ENCODE measurements at places on chromosomes 6 and 20.

- DNase-seq: peak; percentile 82
Observed at GRCh38 chr6:35415065-35415891, 36.9 kb upstream of the FANCE start.

DNA sequence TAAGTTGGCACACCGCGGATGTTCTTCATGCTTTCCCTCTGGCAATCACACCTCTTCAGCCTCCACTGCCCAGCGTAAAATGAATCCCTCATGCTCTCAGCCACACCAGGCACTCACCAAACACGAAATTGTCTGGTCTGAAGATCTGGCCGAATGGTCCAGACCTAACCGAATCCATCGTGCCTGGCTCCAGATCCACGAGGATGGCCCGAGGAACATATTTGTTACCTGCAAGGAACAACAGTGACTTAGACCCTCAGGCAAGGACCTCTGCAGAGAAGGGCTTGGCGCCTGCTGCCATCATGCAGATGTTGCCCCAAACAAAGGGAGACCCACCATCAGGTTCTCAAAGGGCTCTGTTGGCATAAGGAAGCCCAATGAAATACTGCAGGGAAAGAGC, 1.4 kb downstream of the TUBB2B start:
- DNase-seq: no peak

DNA sequence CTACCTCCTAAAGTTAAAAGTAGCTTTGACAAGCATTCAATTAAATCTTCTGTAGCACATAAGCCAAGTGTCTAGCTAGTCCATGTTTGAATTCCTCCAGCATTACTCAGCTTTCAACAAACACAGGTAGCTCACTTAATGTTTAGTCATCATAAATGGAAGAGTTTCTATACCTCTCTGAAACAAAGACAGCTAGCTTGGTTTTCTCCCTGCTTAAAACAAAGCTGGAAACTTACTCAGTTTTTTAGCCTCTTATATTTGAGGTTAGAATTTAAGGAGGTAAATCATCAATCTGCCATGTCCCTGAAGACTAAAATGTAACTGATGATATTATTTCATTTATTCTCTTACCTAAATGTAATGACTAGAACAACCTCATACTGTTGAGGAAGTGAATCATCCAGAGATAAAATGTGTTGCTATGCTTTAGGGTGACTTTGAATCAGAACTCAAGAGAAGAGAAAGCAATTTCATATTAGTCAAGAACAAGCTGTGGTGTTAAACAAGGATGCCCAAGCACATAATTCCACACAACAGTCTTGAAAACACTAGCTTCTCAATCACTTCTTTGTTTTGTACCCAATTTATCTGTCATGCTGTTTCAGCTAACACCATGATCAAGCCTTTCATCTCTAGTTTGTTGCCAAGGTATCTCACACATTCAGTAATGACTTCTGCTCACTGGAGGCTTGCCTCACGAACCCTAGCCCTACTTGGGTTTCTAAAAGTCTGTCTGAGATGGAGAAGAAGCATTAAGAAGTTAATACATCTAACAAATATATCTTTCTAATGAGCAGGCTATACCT, 251.9 kb downstream of the EPM2A start:
- DNase-seq: no peak

GRCh38 chr6:129628101-129628815, 81.7 kb downstream of the ARHGAP18 start:
- DNase-seq: no peak

GRCh38 chr20:51616060-51616459, 73.5 kb upstream of the NFATC2 start:
- DNase-seq: no peak

- DNase-seq: no peak
Observed at GRCh38 chr6:16305246-16305725, 66.9 kb downstream of the GMPR start.

DNA sequence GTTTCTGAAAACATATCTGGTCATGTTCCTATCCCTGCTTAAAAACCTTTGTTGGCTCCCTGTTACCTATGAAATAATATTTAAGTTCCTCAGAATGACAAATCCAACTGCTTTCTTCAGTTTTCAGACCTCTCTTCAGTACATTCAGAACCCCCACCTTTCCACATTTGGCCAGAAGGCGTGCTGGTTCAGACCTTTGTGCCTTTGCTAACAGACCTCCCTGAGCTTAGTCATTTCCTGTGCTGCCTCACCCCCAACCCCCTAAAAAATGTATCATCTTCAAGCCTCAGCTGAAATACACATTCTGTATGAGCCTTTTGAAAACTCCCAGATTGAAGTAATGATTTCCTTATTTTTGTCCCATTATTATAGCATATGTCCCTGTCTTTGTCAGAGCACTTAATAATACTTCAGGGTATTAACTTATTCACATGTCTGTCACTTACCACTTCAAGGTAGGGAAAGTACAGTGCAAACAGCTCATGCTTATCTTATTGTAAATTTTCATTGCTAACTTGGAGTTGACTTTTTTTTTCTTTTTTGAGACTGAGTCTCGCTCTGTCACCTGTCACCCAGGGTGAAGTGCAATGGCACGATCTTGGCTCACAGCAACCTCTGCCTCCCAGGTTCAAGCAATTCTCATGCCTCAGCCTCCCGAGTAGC, 19.7 kb downstream of the FAM217A start:
- DNase-seq: no peak

DNA sequence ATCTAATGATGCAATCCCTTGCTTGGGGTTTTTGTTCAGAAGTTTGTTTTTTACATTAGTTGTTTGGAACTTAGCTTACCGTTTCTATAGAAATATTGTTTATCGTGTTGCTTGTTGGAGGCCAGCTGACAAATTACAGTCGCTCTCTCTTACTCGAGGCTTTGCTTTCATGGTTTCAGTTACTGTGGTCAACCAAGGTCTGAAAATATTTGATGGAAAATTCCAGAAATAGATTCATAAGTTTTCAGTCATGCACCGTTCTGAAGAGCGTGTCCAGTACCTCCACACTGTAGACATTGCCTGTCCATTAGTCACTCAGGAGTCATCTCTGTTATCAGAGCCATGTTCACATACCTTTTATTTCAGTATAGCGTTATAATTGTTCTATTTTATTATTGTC, 47.9 kb downstream of the DEK start:
- DNase-seq: no peak

DNA sequence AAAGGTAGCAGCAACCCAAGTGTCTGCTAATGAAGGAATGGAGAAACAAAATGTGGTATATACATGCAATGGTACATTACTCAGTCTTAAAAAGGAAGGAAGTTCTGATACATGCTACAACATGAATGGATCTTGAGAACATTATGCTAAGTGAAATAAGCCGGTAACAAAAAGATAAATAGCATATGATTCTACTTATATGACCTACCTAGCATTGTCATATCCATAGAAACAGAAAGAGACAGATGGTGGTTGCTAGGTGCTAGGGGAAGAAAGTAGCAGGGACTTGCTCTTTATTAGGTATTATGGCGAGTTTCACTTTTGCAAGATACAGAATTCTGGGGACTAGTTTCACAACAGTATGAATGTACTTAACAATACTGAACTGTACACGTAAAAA, 46.6 kb downstream of the UBR2 start:
- DNase-seq: no peak

GRCh38 chr6:147821295-147821897, 312.9 kb downstream of the SAMD5 start:
- DNase-seq: no peak

DNA sequence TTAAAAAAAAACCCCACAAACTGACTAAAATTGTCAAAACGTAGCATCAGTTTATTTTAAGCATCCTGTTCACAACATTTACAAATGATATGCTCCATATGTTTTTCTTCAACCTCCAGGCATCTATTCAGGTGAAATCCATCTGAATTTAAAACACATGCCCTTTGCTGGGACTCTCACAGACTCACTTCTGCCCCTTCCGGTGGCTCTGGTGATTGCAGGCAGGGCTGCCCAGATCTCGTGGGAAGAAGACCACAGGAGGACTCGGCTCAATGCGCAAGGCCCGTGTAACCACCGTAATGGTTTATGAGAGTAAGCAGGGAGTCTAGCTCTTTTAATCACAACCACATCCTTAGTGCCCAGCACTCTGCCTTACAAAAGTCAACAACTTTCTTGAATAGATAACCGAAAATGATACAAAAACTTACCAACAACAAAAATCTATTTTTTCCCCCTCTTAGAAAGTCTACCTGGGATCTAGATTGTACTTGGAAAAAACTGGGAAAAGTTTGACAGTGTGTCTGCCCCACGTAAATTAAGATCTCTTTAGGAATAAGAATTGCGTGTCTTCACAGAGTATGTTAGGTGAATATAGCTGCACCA, 139.1 kb downstream of the KIF16B start:
- no peak for DNase-seq

- DNase-seq: no peak
Observed at GRCh38 chr6:20365456-20365855, 36.2 kb upstream of the E2F3 start.

- DNase-seq: no peak
Observed at GRCh38 chr6:22737331-22737730, 168.0 kb downstream of the HDGFL1 start.

GRCh38 chr20:1854246-1854645, 41.0 kb upstream of the SIRPA start:
- DNase-seq: no peak

DNA sequence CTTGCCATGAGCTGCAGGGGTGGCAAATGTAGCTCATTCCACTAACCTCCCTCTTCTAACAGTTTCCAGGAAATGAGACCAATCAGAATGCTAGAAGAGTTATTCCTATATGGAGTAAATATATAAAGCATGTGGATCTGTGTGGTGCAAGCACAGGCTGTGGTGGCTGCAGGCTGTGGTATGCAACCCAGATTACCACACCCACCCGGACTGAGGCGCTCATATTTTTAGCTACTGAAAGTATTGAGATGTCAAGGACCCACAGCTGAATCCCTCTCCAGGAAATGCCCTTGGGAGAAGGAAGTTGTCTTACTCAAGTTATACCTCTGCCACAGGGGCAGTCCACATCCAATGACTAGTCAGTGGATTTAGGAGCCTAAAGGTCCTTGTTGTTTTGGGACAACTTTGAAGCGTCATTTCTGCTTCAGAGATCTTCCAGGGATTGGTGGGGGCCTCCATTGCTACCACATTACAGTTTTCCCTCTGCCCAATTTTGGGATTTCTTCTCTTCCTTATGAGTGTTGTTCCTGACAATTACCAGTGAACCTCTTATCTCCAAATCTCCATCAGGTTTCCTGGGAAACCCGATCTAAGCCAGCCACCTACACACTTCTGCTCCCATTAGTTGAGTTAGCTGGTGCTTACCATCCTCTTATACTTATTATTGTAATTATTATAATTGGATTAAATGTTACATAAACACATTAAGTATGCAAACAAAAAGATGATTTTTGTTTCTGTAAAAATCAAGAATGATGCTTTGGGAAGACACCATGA, 12.1 kb upstream of the REPS1 start:
- DNase-seq: no peak

DNA sequence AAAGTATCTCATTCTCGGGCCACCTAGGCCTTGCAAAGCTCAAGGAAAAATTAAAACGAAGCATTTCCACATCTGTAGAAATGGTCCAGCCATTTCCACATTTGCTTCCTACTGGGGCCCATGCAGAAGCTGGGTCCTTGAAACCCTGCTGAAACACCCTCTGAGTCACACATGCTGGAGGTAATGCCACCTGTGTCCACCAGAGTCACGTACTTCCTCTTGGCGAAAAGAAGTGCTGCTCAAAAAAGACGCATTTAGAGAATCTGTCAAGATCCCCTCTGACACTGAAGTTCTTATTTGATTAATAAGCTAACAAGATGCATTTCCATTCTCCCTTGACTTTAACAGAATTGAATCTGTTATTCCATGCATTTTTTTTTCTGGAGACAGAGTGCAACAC, 423.2 kb downstream of the PREX1 start:
- DNase-seq: no peak

GRCh38 chr6:3535776-3536435, 79.1 kb upstream of the SLC22A23 start:
- no peak for DNase-seq

DNA sequence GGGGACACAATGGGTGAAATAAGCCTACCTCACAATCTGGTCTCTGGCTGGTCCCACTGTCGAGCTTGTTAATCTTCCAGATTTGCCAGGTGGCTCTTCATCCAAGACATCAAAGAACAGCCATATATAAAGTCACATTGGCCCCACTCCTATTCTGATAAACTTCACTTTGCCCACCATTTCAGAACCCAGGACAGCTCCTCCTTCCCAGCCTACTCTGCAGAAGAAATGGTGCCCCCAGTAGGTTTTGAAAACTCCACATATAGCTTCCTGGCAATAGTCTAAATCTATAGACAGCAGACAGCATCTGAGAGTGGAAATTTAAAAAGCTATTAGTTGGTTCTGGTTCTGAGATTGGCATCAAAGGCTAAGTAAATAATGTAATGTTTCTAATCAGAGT, 143.1 kb upstream of the PCSK2 start:
- no peak for DNase-seq

- no peak for DNase-seq
Observed at GRCh38 chr6:53998303-53998702, 112.9 kb upstream of the MLIP start.

GRCh38 chr6:143333081-143333480, 117.4 kb downstream of the ADAT2 start:
- DNase-seq: no peak

- DNase-seq: no peak
Observed at GRCh38 chr6:151012321-151013294, 147.1 kb downstream of the MTHFD1L start.

- no peak for DNase-seq
Observed at GRCh38 chr6:133160536-133160935, 80.6 kb upstream of the EYA4 start.

GRCh38 chr6:157760137-157760536, 62.9 kb upstream of the SNX9 start:
- no peak for DNase-seq

DNA sequence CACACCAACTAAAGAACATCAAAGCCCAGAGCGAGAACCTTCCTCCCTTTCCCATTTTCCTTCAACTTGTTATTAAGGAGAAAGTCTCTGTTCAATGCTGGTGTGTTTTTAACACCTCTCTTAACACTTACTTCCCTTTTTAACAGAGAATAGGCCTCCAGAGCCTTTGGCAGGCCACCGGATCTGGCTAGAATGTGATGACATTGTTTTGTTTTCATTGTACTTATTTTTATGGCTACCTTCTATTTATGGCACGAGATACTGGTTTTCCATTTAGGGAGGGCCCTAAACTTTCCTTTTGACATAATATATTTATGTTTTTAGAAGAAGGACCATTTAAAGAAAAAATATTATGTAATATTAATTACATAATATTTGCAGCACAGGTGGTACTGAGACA, 21.6 kb downstream of the TCF15 start:
- no peak for DNase-seq

GRCh38 chr20:36314734-36315544, 8.8 kb downstream of the DLGAP4 start:
- DNase-seq: no peak

- no peak for DNase-seq
Observed at GRCh38 chr6:31737315-31737990, 1.1 kb upstream of the CLIC1 start.

DNA sequence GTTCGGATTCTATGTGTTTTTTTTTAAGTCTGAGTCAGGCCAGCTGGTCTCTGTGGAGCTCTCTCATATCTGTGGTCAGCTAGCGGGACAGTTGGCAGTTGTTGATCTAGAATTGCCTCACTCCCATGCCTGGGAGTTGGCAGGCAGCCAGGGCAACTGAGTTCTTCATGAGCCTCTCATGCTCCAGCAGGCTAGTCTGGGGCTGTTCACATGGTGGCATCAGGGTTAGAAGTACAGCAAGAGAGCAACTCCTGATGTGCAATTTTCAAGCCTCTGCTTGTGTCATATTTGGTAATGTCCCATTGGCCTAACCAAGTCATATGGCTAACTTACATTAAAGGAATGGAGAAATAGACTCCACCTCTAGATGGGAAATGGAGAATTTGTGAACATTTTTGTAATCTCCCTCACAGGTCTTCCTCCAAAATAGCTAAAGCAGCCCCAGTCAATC, 6.7 kb upstream of the IFT52 start:
- DNase-seq: no peak

All from NCI-H446 treated with DMSO at 0.1 percent for 48 hours (cell line).